ENCODE measurements at places on chromosomes 1 and 21.

- peaks cover 15% of the 10 kb centered on the region for H3K27me3 ChIP-seq
- no peaks in the 10 kb centered on the region for H3K4me1 ChIP-seq
- DNase-seq: no peak
- H3K27ac ChIP-seq: no peak overlapping the region
- no peak overlapping the region for H3K4me3 ChIP-seq
- no peaks in the 10 kb centered on the region for H3K36me3 ChIP-seq
Observed at GRCh38 chr1:201072922-201073321, 39.3 kb downstream of the CACNA1S start.

- H3K4me3 ChIP-seq: no peak overlapping the region
- no peak for DNase-seq
- no peak overlapping the region for H3K27ac ChIP-seq
- no peaks in the 10 kb centered on the region for H3K4me1 ChIP-seq
- no peaks in the 10 kb centered on the region for H3K36me3 ChIP-seq
- H3K27me3 ChIP-seq: peaks cover 8% of the 10 kb centered on the region
Observed at GRCh38 chr1:29410476-29410875, 174.2 kb downstream of the PTPRU start.

DNA sequence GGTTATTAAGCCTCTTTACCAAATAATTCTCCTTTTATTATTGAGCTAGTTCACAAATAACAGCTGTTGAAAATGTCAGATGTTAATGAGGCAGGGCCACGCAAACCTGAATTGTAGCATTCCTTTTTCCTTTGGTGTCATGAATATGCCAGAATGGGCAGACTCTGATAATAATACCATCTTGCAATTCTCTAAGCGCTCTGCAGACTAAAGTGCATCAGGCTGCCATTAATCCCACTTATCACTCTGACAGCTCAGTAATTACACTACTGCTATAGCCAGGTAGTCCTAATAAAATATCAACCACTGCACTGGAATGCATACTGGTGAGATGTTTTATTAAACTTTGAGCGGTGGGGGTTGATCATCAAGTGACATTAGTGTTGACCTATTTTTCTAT lies 177.7 kb downstream of the DPYD start:
- H3K4me3 ChIP-seq: no peak overlapping the region
- H3K36me3 ChIP-seq: no peaks in the 10 kb centered on the region
- DNase-seq: no peak
- H3K4me1 ChIP-seq: no peaks in the 10 kb centered on the region
- H3K27me3 ChIP-seq: no peaks in the 10 kb centered on the region

DNA sequence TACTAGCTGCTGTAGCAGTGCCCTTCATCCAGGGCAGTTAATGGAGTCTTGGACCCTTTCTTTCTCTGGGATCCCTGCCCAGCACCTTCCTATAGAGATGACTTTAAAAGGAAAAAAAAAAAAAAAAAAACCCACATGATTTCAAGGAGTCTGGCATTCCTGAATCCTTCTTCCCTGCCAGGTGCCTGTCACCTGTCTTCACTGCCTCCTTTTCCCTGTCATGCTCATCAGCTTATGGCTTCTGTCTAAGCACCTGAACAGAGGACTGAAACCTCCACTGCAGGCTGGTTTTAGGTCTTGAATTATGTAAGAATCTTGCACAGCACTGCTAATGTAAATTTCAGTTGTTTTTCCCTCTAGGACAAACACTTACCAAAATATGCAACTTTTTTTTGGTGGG lies 24.9 kb downstream of the PPT1 start:
- H3K36me3 ChIP-seq: peaks cover 50% of the 10 kb centered on the region
- H3K4me3 ChIP-seq: no peak overlapping the region
- no peak overlapping the region for H3K27ac ChIP-seq
- DNase-seq: no peak

DNA sequence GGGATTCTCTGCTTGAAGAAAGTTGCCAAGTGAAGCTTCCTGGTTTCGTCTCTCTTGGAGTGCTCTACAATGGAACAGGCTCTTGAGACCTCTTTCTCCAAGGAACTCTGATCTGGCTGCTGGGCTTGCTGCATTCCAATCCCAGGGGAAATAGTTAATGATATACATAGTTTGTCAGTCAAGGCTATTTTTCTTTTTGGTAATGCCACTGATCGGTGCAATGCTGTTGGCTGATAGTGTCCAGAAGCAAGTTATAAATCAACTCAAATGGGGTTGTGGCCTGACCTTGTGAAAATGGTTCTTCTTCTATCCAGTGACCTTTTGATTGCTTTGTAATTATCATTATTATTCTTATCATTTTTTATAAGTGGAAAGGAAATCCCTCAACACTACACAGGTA lies 48.4 kb upstream of the TNFSF18 start:
- DNase-seq: no peak
- H3K27me3 ChIP-seq: no peaks in the 10 kb centered on the region
- no peak overlapping the region for H3K27ac ChIP-seq

DNA sequence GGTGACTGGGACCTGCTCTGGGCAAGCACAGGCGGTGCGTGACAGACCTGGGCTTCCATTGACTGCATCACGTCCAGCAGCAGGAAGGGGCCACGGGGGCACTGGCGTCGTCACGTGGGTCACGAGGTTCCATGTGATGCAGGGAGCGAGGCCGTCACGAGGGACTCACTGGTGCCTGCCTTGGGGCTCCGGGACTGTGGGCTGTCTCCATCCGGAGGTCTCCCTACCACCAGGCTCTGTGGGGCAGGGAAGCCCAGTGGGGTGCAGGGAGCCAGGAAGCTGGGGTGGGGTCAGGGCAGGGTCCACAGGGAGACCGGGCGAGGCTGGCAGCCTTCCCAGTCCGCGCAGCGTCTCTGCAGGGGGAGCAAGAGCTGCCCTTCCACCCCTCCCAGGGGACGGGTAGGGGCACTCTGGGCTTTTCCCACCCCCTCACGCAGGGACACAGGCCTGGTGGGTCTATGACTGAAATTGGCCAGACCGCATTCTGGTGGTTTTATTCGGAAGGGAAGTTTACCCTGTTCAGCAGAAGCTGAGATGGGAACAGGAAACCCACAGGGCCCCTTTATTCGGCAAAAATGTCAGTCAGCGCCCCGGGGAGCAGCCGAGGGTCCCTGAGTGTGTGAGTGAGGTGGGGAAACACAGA lies 416 bp upstream of the TNFRSF14 start:
- H3K36me3 ChIP-seq: peaks cover 14% of the 10 kb centered on the region
- no peaks in the 10 kb centered on the region for H3K27me3 ChIP-seq
- peak overlapping the region; percentile 88 for H3K4me3 ChIP-seq
- peak; percentile 75 for DNase-seq
- H3K4me1 ChIP-seq: peaks cover 18% of the 10 kb centered on the region
- H3K27ac ChIP-seq: peak overlapping the region; percentile 86

- peaks cover 61% of the 10 kb centered on the region for H3K4me1 ChIP-seq
- no peak overlapping the region for H3K27ac ChIP-seq
- no peaks in the 10 kb centered on the region for H3K27me3 ChIP-seq
- DNase-seq: peak; percentile 56
- H3K4me3 ChIP-seq: no peak overlapping the region
Observed at GRCh38 chr1:206734499-206735142, 36.0 kb upstream of the IL19 start.

Measured in activated T-helper 1 cell treated with anti-CD3 and anti-CD28 coated beads, Interleukin-12 subunit alpha, Interleukin-12 subunit beta, Interleukin-2, Interleukin-4 antibody, amounts not matched to agents 30 ng/mL and 10 ng/mL and 1 ng/mL, durations not matched to agents 14 hours and 24 hours and 36 hours (primary cell).